ENCODE measurements at places on chromosomes 7 and 10.
A peak's percentile ranks its signal among the peaks of the same experiment; 100 is the strongest.

DNA sequence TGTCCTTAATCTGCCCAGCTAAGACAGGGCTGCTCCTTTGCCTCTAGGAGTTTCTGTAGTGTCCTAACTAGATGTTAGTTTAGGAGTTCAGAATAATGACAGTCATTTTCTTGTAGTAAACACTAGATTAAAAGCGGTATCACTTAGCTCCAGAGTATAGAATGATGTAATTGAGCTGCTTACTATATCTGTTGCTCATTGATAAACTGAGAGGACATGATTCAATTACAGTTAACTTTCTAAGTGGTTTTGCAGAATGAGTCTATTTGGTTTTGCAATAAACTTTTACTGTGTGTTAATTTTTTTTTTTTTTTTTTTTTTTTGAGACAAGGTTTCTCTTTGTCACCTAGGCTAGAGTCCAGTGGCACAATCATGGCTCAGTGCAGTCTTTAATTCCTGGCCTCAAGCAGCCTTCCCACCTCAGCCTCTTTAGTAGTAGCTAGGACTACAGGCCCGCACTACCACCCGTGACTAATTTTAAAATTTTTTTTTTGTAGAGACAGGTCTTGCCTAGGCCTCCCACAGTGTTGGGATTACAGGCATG is 1.8 kb downstream of the STMP1 start:
- DNase-seq: no peak

GRCh38 chr10:5930272-5930671 is 40.2 kb downstream of the FBH1 start:
- DNase-seq: no peak

- DNase-seq: peak; percentile 88
Measured at GRCh38 chr7:31633894-31634494, 53.0 kb upstream of the PPP1R17 start.

GRCh38 chr10:6273351-6273750 is 70.6 kb downstream of the PFKFB3 start:
- no peak for DNase-seq

- no peak for DNase-seq
Measured at GRCh38 chr7:38881015-38881414, 28.0 kb downstream of the VPS41 start.

DNA sequence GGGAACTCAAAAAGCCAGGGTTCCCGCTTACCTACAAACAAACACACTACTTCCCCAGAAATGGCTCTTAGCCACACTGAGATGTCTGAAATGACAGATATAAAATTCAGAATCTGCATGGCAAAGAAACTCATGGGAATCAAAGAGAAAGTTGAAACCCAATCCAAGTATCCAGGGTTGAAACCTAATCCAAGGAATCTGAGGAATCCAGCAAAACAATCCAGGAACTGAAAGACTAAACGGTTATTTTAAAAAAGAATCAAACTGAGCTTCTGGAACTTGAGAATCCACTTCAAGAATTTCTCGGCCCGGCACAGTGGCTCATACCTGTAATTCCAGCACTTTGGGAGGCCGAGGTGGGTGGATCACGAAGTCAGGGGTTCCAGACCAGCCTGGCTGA is 568.8 kb downstream of the POM121L12 start:
- peak; percentile 38 for DNase-seq

- no peak for DNase-seq
Measured at GRCh38 chr7:80392229-80393169, 119.4 kb downstream of the GNAT3 start.

DNA sequence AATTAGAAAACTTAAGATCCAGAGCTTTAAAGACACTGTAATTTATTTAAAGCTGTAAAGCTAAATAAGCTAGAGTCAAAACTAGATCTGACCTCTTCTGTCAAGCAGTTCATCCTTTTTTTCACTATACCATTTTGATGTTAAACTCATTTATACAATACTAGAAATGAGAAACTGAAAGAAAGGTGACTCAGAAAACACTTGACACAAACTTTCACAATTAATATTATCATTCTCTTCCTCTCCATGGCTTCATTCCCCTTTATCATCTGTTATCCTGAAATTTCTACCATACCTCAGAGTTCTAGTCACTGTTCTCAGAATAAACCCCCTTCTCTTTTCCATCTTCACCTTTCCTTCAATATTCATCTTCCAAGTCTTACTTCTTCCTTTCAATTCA is 1.3 kb downstream of the FIGNL1 start:
- DNase-seq: no peak

- no peak for DNase-seq
Measured at GRCh38 chr10:47358457-47358856, 10.3 kb downstream of the RBP3 start.
